ENCODE measurements at places on chromosomes 2 and 18.

DNA sequence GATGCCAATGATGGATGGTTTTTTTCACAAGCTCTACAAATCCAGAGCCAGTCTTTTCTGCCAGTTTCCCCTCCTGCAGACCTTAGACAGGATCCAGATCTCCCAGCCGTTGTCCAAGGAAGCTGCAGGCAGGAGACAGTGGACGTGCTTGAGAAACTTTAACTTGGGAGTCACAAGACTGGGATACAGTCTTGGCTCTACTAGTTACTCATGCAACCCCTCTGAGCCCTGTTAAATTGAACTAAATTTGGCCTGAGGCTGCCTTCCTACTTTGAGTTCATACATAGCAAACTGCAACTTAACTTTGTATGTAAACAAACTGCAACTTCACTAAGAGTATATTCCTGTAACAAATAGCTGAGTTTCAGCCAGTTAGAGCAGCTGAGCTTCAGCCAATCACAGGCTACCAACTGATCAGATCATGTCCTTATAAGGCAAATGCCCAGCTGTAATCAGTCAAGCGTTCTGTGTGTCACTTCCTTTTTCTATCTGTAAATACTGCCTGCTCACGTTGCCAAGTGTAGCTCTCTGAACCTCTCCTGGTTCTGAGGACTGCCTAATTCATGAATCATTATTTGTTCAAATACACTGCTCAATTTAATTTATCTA lies 140.9 kb downstream of the CAPN13 start:
- peak; percentile 71 for ATAC-seq

DNA sequence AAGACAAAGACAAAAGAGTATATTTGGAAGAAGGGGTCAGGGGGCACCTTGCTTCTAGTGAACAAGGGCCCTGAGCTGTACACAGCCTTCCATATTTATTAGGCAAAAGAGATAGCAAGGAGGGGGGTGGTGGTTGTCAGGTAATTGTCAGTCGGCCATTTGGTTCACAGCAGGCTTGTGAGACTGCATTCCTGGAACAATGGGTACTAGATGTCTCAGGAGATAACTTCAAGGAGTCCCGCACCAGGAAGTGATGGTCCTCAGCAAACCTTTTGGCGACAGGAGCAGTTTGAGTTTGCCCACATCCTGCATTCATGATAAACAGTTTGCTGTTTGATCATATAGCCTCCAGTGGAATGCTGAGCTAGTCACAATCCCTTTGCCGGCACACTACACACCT lies 376.4 kb upstream of the RAB12 start:
- ATAC-seq = no peak

GRCh38 chr18:13409026-13409425 lies 190.5 kb downstream of the LDLRAD4 start:
- no peak for ATAC-seq

- no peak for ATAC-seq
These were observed 107.4 kb downstream of the NOL4 start for GRCh38 chr18:34117319-34117718.

- ATAC-seq = no peak
These were observed 10.2 kb downstream of the MLPH start for GRCh38 chr2:237497009-237497837.

DNA sequence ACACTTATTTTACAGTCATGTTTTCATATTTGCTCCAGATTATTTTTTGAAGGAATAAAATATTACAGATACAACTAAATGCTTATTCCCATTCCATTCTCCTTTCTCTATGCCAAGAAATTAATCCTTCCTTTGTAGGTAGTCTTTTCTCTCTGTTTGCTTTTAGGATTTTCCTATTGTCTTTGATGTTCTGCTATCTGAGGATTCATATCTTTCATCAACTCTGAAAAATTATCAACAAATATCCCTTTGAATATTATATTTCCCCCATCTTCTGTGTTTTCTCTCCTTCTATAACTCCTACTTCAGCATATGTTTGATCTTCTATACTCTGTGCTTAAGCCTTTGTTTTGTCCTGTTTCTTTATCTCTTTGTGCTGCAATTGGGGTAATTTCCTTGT lies 260.4 kb upstream of the RBMS1 start:
- ATAC-seq = no peak

DNA sequence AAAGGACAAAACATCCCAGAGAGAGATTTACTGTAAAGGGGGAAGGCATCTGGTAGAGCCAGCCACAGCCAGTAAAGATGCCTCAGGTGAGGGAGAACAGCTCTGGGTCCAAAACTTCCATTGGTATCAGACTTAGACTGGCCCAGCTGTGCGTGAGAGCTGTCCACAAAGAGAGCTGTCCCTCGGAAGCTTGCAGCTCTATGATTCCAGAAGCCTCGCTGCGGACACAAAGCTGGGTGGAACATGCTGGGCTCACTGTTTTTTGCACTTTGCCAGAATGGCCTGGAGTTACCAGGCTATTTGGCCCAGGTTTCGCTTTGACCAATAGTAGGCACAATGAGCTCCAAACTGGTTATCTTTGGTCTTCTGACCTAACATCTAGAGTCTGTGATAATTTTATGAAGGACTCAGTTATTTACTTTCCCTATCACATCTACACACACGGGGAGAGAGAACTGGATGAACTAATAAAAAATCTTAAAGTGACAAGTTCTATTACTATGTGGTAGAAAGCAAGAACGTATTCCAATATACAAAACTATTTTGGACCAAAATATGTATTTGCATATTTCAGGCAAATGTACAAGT lies 101.9 kb downstream of the DNER start:
- ATAC-seq = no peak

GRCh38 chr18:54388203-54389142 lies 30.8 kb downstream of the C18orf54 start:
- peak; percentile 89 for ATAC-seq

DNA sequence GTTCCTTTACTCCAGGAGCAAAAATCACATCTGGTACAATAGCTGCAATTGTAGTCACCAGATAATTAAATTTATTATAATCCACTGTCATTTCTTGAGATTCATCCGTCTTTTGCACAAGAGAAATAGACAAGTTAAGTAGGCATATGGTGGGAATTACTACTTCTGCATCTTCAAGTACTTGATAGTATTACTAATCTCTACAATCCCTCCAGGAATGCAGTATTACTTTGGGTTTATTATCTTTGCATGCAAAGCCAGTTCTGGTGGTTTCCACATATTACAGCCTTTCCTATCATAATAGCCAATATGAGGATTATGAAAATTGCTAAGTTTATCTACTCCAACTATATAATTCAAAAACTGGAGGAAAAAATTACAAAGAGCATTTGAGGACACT lies 254.1 kb downstream of the IKZF2 start:
- ATAC-seq = no peak

- ATAC-seq = peak; percentile 77
These were observed 30.4 kb upstream of the MGAT4A start for GRCh38 chr2:98761267-98761781.

Measured in activated T-helper 17 cell treated with anti-CD3 and anti-CD28 coated beads, Interleukin-2, amount 50 U/mL, for 72 hours (primary cell).